ENCODE measurements at places on chromosomes 6 and 20.

GRCh38 chr6:89508755-89509563, 76.0 kb downstream of the ANKRD6 start:
- DNase-seq = no peak

DNA sequence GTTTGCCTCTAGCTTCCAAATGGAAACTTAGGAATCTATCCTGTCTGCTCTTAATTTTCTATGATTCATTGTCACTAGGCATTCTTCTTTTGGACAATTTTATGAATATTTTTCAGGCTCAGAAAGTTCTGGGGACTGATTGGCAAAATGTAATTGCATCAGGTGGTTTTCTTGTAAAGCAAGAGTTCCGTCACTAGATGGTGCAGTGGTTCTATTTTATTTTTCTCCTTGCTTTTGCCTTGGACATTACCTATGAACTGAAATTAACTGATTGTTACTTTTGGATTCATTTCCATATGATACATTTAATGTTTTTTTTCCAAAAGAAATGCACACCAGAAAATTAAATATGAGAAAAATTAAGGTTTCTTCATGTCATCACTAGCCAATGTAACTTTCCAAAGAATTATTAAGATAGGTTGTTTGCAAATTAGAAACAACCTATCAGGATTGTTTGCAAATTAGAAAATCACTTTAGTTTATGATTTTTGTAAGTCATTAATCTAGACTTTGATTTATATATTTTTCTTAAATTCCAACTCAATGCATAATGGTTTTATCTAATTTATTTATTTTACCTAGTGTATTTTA, 48.0 kb downstream of the TMEM170B start:
- peak; percentile 15 for DNase-seq

GRCh38 chr6:125485757-125486156, 184.0 kb upstream of the HDDC2 start:
- DNase-seq = no peak

- DNase-seq = no peak
These were observed 6.7 kb upstream of the PNRC1 start for GRCh38 chr6:89073840-89074239.

- DNase-seq = no peak
These were observed 301.8 kb downstream of the FOXC1 start for GRCh38 chr6:1911474-1911873.

GRCh38 chr6:84061174-84061573, 27.6 kb downstream of the MRAP2 start:
- DNase-seq = no peak

DNA sequence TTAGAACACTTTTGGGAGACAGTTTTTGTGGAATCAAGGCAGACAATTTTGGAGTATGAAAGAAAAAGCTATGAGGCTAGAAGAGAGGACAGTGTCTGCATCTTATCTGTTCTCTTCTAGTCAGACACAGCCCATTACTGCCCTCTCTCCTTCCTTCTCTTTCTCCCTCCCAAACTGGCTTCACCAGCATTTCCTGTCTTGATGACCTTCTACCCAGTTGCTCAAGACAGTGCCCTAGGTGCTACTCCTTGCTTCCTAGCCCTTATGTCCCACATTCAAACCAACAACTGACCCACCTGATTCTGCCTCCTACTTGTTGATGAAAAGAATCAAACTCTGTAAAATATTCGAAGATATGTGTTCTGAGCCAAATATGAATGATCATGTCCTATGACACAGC, 116.4 kb upstream of the RIPOR2 start:
- DNase-seq = no peak

- no peak for DNase-seq
These were observed 39.0 kb upstream of the AAR2 start for GRCh38 chr20:36197271-36197670.

DNA sequence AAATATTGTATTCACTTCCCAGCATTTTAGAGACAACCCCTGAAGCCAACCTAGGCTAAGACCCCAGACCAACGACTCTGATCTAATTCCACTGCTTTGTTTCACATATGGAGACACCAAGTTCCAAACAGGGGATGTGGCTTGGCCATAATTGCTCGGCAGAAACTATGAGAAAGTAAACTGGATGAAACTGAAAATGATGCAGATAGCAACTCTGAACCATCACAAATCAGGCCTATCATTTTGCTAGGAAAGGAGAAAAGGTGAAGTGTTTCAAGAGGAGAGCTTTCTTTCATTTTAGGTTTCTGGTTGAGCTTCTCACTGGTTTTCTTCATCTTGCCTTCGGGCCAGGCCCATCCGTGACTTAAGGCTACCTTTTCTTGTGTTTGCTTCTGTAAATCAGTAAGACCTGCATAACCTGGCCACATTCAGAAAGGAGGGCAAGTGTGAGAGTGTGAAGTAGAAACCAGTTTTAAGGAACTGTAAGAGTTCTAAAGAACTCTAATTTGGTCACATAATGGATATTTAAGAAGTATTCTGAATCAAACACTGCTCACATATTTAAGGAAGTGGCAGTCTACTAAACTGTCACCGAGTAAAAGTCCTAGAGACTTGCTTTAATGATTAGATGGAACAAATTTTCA, 105.8 kb downstream of the BACH2 start:
- DNase-seq = no peak

DNA sequence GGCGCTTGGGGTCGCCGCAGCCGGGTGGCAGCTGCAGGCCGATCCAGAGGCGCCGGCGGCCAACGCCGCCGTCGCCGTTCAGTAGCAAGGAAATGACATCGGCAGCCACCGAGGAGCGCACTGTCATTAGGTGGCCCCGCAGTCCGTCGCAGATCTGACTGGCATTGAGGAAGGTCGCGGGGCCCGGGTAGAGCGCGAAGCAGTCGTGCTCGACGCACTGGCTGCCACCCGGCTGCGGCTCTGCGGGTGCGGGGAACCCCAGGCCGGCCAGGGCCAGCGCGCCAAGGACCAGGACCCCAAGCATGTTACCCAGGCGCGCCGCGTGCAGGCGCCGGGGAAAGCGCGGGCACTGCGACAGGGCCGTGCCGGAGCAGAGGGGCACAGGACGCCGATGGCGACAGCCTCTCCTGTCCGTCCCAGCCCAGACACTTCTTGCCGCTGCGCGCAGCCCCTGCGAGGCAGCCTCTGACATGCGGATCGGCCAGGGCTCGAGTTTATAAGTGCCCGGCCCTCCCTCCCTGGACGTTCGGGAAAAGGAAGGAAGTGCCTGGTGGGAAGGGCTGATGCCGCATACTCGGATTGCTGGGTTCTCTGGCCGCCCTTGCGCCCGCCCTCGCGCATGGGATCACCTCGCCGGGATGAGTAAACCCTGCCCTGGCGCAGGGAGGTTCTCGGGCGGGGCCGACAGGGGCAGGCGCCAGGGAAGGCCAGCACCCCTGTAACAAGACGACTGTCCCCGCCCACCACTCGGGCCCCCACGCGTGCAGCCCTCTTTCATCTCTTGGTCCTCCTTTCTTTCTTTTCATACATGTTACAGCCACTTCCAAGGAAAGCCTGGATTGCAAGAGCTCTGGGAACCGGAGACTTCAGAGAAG, at the start of gene THBD:
Gene THBD, minus strand, starts transcription at position 472 of the 875 bp plus-strand sequence. Its CDS starts 168 bp downstream, at position 304.
- DNase-seq = no peak

- DNase-seq = no peak
These were observed 169.5 kb upstream of the HDAC2 start for GRCh38 chr6:114140416-114140815.

DNA sequence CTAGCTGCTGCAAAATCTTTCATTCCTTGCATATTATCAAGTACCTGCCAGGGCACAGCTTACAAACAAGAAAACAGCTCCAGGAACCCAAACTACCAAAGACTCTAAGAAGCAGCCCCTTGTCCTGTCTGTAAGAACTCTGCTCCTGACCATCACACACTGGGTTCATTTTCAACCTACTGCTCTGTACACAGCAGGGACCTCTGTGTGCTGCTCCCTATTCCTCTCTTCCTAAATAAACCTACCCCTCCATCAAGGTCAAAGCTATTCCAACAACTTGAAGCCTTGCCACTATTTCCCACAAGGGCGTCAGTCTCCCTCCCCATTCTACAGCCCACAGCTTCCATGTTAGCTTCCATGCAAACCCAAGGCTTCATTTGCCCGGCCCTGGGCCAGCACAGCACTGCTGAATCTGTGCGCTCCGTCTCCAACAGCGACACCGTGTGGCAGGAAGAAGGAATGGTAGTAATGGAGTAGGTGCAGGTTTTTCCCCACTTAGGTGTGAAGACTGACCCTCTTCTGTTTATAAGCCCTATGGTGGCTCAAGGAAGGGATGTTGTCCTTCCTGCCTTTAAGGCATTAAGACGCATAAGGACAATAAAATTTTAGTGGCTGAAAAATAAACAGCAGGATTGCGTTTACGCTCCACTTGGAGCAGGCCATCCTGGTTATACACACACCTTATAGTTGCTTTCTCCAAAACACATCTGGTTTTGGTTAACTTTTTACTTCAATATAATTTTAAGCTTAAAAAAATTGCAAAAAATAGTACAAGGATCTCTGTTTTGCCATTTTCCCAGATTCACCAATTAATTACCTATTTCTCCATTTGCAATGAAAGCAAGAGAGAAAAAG, 115.2 kb upstream of the NXT1 start:
- DNase-seq = peak; percentile 55

- DNase-seq = no peak
These were observed 757 bp downstream of the RAET1E start for GRCh38 chr6:149897015-149897697.

- DNase-seq = peak; percentile 20
These were observed 108.2 kb downstream of the NOL4L start for GRCh38 chr20:32476684-32477593.

DNA sequence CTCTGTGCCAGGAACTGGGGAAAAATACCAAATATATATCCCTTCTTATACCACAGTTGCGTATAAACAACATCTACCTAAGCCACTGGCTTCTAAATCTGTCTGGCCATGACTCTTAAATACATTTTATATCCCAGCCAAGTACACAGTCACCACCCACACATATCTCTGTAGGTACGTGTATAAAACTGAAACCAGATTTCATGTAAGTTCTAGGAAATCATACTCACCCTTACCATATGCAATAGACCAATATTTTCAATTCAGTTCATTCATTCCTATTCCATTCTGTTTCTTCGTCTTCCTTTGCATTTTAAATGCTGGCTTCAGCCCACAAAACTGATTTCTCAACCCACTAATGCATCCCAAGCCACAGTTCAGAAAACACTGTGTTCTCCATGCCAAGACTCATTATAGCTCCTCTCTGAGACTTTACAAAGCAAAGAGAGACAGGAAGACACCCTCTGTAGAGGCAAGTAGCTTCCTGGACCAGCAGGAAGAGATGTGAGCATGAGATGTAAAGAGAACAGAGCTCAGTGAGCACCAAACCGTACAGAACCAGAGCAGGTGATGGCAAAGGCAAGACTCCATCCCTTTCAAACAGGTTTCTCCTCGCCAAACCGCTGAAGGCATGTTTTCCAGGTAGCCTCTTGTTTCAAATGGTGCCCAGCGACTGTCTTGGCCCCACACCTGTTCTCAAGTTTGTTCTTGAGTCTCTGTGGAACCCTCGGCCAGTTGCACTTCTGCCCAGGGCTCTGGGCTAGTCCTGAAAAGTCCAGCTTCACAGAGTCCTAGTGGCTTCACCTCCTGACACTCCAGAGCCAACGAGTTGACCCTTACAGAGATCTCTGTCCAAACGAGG, 18.7 kb downstream of the FAM50B start:
- DNase-seq = no peak

- DNase-seq = no peak
These were observed 556.5 kb downstream of the QKI start for GRCh38 chr6:163970846-163971564.

Measured in HuH-7.5 (cell line).